RWPE1 (cell line): ENCODE measurements at places on chromosomes 11 and 22.
A peak's percentile ranks its signal among the peaks of the same experiment; 100 is the strongest.

DNA sequence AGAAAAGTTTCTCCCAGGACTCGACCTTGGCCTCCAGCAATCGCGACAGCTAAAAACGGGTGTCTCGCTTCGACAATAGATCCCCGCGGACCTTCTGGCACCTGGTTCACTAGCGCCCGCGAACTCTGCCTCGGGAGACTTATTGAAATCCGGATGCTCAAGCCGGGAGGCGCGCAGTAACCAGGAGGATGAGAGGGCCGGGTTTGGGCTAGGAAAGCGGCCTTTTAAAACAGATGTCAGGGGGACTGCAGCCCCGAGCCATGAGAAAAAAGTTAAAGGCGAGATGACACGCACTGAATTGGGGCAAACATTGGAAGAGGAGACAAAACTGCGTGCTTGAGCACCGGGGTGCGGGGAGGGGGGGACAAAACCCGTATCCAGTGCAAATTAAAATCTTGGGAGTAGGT lies 637 bp upstream of the ZBTB16 start:
- DNase-seq, result no peak

- DNase-seq, result no peak
Measured at GRCh38 chr11:43632181-43632580, 48.4 kb upstream of the HSD17B12 start.

DNA sequence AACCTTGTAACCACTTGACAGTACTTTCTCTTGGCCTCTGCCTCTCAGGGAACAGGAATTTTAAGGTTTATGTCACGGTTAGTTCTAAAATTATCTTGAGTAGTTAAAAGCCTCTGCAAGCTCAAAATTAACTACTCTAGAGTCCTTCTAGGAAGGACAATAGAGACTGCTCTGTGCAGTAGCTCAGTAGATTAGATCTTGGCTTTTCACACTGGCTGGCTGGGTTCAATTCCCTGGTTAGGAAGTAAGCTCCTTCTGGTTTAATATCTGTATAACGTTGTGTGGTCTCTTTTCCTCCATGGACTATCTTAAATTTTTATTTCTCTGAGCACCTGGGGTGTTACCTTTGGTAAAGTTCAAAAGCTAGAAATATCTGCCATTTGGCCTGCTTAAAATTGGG lies 109.2 kb downstream of the AASDHPPT start:
- no peak for DNase-seq

GRCh38 chr11:76574406-76574805 lies 96.1 kb downstream of the LRRC32 start:
- DNase-seq, result no peak

DNA sequence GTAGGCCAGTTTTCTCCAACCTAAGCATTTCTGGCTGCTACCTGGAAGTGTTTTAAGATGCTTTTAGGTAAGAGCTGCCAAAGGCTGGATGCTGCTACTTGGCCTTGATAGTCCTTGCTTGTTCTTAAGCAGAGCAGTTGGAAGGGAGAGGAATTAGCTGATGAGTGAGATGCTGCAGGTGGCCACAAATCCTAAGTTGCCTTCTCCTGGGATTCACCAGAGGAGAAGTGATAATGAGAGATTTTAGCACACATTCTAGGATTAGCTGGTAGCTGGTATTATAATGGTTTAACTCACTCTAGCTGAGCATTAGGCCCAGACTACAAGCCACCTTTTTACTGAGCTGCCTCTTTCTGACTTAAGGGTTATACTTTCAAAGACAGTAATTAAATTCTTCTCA lies 442.9 kb upstream of the RAG2 start:
- DNase-seq, result no peak

- DNase-seq, result no peak
Measured at GRCh38 chr11:114202011-114202609, 94.1 kb upstream of the NNMT start.

- DNase-seq, result no peak
Measured at GRCh38 chr11:99234534-99234933, 213.8 kb downstream of the CNTN5 start.

- DNase-seq, result no peak
Measured at GRCh38 chr22:20413217-20414058, 19.5 kb downstream of the ZNF74 start.

DNA sequence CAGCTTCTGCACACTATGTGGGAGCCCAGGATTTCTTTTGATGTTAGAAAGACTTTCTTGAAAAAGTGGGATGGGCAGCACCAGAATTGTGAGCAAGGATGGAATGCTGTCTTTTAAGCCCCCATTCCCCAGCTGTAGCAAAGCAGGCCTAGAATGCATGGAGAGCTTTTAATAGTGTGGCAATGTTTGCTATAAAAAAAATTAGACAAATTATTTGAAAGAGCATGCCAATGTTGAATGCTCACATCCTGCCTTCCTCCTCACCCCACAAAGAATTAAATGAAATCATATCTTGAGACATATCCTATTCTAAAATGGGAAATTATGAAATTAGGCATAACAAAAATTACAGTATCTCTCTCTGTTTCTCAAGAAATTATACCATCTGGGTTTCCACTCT lies 154.7 kb downstream of the C11orf91 start:
- no peak for DNase-seq

- no peak for DNase-seq
Measured at GRCh38 chr11:63020671-63021291, 5.1 kb upstream of the SLC22A8 start.

DNA sequence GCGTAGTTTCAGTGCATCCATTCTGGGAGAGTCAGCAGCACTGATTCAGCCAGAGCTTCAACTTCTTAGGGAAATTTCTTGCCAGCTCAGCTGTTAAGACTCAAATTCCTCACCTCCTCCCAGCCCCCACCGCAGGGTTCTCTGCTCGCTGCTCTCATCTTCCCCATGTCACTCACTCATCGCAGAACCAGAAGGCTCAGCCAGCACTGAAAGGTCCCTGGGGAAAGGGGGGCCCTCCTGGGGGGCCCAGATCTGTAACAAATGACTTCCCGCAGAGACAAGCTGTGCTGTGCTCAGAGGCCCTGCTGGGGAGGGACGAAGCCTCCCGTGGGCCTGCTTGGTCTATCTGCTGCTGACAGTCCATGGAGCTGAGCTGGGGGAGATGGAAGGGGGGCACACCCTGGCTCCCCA lies 220.6 kb downstream of the NTM start:
- no peak for DNase-seq

DNA sequence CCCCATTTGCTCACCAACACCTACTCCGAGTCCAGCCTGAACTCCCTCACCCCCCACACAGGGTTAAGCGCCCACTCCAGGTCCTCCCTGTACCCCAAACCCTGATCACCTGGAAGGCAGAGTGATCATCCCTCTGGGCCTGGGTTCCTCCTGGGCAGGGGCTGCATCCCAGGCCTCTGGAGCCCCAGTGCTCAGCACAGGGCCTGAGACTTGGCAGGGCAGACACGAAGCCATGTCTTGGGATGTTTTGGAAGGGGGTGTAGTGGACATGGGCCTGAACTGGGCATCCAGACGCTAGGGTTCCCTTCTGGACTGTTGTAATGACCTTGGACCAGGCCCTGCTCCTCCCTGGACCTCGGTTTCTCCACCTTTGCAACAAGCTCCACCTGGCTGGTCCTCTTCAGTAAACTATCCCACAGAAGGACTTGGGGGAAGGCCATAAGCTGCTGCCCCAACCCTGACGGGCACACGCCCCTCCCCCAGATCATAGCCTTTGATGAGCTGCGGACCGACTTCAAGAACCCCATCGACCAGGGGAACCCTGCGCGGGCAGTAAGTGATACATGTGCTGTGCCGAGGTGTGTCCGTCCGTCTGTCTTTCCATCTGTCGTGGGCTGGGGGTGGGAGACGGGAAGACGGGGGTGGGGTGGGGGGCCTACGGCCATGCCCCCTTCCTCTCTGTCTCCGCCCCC lies 3.9 kb downstream of the CNIH2 start:
- DNase-seq, result no peak

DNA sequence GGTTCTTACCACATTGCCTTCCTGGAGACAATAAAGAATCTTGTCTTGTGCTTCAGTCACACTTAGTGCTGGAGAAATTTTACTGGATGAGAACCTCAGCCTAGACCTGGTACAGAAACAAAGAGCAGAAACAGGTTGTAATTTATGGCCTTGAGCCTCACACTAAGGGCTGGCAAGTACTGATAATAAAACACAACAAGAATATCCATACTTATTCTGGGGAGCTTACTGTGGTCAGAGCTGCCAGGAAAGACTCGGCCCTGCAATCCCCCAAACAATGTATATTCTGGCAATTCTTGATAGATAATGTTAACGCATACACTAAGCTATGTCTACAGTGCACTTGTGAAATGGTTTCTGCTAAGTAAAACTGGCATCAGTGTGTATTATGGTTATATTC lies 9.7 kb downstream of the SNX19 start:
- DNase-seq, result no peak

- no peak for DNase-seq
Measured at GRCh38 chr11:103881584-103881983, 154.9 kb upstream of the DDI1 start.

- DNase-seq, result no peak
Measured at GRCh38 chr11:35526370-35526792, 965 bp upstream of the PAMR1 start.

GRCh38 chr11:36427876-36428275 lies 82.2 kb downstream of the TRAF6 start:
- DNase-seq, result no peak

DNA sequence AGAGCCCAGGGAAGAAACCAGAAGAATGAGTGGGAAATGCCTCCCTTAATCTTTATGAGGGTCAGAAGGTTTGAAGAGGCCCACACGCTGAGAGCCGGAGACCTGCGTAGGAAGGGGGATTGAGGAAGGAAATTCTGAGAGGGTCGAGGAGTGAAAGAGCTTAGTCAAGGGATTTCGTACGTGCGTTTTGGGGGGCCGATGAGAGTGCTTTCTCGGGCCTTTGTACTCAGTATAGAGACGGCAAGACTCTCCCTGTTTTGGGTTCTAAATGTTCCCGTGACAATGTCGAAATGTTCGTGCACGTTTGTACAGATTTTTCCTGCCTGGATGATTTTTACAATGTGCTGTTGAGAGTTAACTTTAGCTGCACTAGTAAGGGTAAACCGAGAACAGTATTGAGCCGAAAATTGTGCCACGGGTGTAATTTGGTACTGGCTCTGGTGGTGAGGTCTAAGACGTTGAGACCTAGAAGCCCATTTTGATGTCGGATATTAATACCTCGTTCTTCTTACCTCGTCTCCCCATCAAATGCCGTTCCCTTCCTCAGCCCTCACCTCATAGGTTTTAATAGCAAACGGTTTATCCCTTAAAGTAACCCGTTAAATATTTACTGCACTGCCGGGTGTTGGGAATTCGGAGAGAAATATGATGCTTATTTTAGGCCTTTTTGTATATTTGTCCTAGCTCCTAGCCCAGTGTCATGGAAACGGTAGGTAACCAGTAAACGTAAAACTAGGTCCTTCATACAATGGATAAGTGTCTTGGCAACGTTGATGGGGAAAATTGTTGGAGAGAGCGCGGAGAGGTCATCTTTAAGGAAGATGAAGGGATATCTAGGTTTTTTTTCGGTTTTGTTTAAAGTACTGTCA lies 734 bp downstream of the C11orf58 start:
- peak; percentile 16 for DNase-seq

- DNase-seq, result no peak
Measured at GRCh38 chr11:129089279-129089678, 102.8 kb downstream of the ARHGAP32 start.

DNA sequence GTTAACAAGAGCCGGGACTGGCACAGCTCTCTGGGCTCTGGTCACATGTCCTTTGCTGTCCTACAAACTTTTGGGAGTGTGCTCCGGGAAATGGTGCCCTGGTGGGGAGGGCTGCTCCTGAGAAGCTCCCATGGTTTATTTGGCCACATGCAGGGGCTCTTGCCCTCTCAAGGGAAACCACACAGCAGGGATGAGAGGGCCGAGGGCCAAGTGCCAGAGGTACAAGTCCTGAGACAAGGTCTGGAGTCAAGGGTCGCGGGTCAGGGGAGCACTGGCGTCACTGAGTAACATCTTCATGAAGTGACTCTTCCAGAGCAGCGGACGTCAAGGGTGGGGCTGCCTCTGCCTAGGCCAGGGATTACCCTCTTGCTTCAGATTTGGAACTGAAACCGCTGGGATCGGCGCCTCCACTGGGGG lies 1160.6 kb downstream of the TBC1D22A start:
- DNase-seq, result no peak

DNA sequence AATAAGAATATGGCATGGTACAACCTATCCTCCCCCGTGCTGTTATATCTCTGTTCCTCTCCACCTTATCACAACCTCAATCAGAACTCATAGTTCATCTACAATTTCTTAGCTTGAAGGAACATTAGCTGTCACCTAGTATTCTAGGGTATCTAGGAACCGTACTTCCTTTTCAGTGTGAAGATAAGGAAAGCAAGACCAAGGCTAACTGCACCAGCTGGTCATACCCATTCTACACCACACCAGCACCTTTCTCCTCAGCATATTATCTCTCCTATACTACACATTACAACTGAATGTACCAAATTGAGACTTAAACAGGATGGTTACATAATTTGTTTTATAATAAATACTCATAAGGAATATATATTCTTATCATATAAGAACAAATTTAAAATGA lies 73.1 kb downstream of the ARHGAP32 start:
- DNase-seq, result no peak

- no peak for DNase-seq
Measured at GRCh38 chr22:48574776-48575617, 1252.7 kb downstream of the BRD1 start.

- no peak for DNase-seq
Measured at GRCh38 chr22:47615051-47615450, 852.6 kb downstream of the TBC1D22A start.

GRCh38 chr11:108562746-108563581 lies 30.6 kb downstream of the EXPH5 start:
- no peak for DNase-seq

GRCh38 chr11:75563501-75563977 lies 1.5 kb downstream of the SERPINH1 start:
- no peak for DNase-seq

DNA sequence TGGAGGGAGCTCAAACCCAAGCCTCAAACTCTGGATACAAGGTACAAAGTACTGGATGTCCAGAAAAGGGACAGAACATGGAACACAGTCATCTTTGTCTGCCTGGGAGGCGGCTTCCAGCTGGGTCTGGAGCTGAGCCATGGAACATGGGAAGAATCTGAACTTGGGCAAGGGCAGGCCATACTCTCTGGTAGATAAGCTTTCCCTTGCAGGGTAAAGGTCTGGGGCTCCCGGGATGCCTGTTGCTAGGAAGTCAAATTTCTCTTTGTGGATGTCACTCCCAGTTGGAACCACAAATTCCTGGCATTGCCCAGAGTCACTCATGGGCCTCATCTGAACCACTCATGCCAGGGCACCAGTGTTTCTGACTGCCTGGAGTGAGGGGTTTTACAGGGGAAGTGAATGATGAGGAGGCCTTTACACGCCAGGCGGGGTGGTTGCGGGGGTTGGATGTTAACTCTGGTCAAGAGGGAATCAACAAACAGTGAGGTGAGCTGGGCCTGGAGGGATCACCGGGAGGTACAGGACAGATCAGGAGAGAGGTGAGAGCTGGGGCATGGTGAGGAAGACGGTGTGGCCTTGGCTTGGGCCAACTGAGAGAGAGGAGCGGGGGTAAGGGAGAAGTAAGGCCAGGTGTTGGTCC lies 5.7 kb downstream of the FTH1 start:
- no peak for DNase-seq

DNA sequence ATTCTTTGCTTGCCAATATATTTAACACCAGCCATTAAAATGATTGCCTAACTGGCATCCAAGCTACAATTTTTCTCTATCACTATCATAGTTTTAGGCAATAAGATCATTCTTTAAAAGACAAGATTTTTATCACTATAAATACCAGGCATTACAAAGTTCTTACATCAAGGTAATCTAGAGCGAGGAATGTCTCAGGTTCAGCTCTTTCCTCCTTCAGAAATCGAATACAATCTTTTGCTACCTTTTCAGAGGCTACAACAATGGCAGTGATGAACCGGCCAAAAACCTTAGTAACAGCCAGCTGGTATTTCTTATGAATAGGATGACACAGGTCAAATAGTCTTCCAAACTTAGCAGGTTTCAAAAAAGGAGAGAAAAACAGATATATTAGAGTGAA lies 23.9 kb downstream of the SMC1B start:
- no peak for DNase-seq
